GM12892 (cell line): ENCODE measurements at places on chromosomes 7 and 10.

DNA sequence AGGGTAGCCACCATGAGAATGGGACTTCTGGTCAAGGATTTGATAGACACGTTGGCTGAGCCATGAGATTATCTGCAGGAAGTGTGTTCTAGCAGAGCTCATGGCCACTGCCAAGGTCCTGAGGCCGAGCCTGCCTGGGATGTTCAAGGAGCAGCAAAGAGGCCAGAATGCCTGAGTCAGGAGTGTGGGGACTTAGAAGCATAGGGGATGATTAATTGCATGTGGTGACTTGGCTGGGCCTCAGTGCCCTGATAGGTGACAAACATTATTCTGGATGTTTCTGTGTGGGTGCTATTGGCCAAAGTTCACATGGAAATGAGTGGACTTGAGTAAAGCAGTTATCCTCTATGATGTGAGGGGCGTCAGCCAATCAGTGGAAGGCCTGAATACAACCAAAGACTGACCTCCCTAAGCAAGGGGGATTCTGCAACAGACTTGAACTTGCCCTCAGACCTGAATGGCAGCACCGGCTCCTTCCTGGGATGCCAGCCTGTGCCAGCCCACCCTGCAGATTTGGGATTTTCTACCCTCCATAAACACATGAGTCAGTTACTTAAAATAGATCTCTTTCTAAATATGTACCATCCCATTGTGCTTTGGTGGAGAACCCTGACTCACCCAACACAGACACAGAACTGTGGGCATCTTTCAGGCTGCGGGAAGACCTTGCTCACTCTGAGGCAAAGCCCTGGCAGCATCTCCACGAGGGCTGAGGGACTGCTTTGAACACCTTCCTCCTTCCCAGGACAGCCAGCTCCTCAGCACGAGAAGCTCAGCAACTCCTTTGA lies 363.9 kb upstream of the MGMT start:
- no peak for DNase-seq

GRCh38 chr10:60732807-60733516 lies 45.3 kb upstream of the CDK1 start:
- peak; percentile 27 for DNase-seq

DNA sequence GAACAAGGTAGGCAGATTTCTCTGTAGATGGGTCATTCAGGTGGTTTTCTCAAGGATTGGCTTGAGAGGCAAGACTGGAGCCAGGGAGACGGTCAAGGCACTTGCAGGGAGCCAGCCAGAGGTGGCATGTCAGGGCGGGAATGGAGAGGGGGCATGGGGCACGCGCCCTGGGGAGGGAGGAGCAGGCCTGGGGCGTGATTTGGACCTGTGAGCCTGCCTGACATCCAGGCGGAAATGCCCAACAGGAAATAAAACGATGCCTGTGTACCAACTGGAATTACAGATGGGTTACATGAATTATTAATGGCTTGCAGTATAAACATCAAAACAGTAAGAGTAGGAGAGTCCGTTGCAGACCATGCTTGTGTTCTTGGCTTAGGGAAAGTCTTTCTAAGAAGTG lies 8.6 kb upstream of the SUN1 start:
- no peak for DNase-seq

DNA sequence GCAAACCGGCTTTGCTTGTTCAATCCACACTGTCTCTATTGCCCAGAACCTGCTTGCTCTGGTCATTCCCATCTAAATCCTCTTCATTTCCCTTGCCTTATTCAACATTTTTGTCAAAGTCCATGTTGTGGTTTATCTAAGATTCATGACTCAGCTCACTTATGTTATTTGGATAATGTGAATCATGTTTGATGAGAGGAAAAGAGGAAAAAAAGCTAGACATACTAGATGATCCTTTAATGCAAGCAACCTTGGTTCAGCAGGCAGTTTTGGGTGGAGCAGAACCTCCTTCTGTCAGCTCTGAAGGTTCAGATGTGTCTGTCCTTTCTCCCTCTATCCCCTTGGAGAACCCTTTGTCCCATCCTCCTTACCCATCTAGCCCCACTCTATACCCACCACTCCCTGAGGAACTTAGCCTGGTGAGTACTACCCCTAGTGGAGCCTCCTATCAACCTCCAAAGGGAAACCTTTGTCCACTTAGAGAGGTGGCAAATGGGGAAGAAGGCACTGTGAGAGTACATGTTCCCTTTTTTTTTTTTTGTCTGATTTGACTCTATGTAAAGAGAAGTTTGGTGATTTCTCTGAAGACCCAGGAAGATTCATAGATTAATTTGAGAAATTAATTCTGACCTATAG lies 2.1 kb upstream of the SAMD9L start:
- DNase-seq, result no peak
